Uterus (tissue), 4 donors: ENCODE measurements at places on chromosomes 4 and X. TPM values are rescaled to one million over a fixed set of nuclear protein-coding genes. Genes with fewer than 3 reads are reported as not detected.

Gene UPF3B
- total RNA-seq, result 2.6 TPM

Gene ZNF330
- total RNA-seq, result 40.5 TPM

Gene AP1S2
- 76.6 TPM for total RNA-seq

Gene EDA
- 0.51 TPM for total RNA-seq

Gene PASD1
- total RNA-seq, result not detected

Gene ADH1C
- total RNA-seq, result 4.7 TPM

Gene GPR78
- 0.43 TPM for total RNA-seq

Gene BTK
- total RNA-seq, result 5.9 TPM

Gene PROM1
- total RNA-seq, result 24.6 TPM

Gene TLL1
- 12.0 TPM for total RNA-seq

Gene BEX2
- 15.5 TPM for total RNA-seq

Gene KDM6A
- total RNA-seq, result 60.7 TPM

Gene RPL10
- total RNA-seq, result 2,407 TPM

Gene PAK3
- 24.8 TPM for total RNA-seq

Gene AKAP4
- not detected for total RNA-seq

Gene CLNK
- total RNA-seq, result not detected

Gene STOX2
- 4.1 TPM for total RNA-seq

Gene ZNF141
- 70.9 TPM for total RNA-seq

Gene LRCH2
- total RNA-seq, result 3.3 TPM

Gene CLGN
- total RNA-seq, result under 0.01 TPM

Gene TCEAL5
- not detected for total RNA-seq

Gene F11
- total RNA-seq, result not detected

Gene STX18
- 6.4 TPM for total RNA-seq

Gene NDST4
- not detected for total RNA-seq

Gene NUDT11
- 1.8 TPM for total RNA-seq

Gene PPEF1
- total RNA-seq, result not detected

Gene GABRA4
- total RNA-seq, result not detected

Gene GPRASP2
- total RNA-seq, result 7.9 TPM

Gene ALB
- 11.3 TPM for total RNA-seq

Gene GRIA3
- 13.8 TPM for total RNA-seq

Gene MAGEB10
- not detected for total RNA-seq

Gene ABLIM2
- 0.77 TPM for total RNA-seq

Gene CT45A10
- not detected for total RNA-seq

Gene VCX
- total RNA-seq, result not detected

Gene MAGED4
- total RNA-seq, result 1.3 TPM

Gene ZNF630
- total RNA-seq, result 5.9 TPM

Gene KLF8
- 18.4 TPM for total RNA-seq

Gene CPLX1
- total RNA-seq, result 15.1 TPM

Gene TRPC3
- 5.9 TPM for total RNA-seq

Gene CXCR3
- not detected for total RNA-seq

Gene HEPH
- total RNA-seq, result 131 TPM

Gene ESX1
- 0.21 TPM for total RNA-seq
